Activated naive CD8-positive, alpha-beta T cell treated with anti-CD3 and anti-CD28 coated beads, Interleukin-2, amount 50 U/mL, for 16 hours (primary cell): ENCODE measurements at places on chromosomes 1 and 21.

DNA sequence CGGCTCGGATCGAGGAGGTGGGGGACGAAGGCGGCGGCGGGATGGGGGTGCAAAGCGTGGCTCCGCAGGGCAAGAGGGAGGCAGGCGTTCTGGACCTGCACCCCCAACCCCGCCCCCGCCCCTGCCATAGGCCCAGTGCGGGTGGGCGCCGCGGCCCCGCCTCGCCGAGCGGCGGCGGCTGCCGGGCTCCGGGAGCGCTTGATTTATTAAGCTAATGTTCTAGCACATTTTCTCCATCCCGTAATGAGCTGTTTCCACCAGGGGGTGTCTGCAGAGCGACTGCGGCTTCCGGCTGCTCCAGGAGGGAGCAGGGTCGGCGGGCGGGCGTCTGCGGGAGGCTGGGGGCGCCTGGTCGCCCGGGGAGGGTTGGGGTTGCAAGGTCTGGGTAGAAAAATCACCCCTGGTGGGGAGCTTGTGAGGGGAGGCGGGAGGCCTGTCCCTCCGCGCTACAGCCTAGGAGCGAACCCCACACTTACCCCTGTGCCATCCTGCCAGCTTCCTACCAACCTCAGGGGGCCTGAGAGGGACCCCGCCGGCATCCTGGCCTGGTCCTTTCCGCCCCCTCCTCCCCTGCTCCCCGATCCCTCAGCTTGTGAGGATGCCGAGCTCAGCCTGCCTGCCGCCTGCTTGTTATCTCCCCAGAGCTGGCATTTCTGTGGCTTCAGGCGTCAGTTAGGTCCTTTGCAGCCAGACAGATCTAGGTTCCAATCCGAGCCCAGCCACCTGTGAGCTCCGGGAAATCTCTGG, 48.5 kb upstream of the ACOT11 start:
- no peak for DNase-seq

DNA sequence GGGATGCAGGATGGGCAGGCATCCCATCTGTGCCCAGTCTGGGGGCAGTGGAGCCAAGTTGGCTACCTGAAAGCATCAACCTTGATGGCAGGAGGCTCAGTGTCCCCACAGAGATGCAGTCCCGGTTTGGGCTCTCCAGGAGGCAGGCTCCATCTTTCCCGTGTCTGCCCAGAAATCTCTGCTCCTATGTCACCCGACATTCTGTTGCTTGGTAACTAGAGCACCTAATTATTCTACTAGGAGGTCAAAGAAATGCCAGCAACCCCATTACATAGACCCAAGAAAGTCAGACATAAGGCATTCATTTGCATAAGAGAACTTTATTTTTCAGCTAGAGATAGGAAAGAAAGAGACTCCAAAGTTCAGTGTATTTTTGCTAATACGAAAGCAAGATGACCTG, 100.3 kb upstream of the BACE2 start:
- DNase-seq: no peak

DNA sequence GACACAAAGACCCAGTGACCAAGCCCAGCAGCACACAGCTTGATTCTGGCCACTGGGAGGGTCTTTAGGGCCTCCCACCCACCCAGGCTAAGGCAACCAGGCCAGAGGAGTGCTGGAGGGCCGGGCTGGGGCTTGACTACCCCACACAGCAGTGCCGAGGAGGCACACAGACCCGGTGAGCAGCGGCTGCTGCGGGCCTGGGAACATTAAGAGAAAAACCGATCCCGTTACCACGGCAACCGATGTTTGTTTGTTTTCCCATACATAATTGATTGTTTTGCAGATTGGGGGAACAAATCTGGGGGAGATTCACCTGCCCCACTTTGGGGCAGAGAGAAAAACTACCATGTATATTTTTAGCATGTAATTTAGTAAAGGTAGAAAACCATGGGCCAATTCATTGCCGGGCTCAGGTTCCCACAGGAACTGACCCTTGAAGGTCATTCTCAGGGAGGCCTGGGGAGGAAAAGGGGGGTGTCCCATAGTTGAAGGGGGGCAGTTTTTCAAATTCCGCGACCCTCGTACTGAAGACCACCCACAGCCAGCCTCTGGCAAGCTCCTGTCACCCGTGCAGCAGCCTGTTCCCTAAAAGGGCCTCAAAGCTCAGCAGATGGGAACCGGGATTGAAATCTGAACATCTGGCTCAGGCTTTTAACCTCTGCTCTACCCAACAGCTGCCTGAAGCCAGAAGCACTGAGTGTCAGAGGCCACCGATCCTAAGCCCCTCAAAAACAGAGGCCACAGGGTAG, 35.3 kb downstream of the CHD5 start:
- DNase-seq: no peak

DNA sequence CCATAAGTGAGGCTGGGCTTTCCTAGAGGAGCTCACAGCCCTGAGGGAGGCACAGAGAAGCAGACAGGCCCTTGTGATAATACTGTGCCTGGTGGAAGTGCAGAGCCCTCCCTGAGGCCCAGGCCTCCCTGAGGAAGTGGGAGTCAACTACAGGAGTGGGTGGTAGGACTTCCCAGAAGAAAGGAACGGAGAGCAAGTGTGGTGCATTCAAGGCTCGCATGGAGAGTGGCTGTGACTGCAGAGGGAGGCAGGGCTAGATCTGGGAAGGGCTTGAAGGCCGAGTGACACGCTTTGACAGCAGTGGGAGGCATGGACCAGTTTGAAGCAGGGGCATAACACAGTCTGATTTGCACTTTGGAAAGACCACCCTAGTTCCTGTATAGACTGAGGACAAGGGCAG, 37.3 kb downstream of the AZIN2 start:
- DNase-seq: no peak

DNA sequence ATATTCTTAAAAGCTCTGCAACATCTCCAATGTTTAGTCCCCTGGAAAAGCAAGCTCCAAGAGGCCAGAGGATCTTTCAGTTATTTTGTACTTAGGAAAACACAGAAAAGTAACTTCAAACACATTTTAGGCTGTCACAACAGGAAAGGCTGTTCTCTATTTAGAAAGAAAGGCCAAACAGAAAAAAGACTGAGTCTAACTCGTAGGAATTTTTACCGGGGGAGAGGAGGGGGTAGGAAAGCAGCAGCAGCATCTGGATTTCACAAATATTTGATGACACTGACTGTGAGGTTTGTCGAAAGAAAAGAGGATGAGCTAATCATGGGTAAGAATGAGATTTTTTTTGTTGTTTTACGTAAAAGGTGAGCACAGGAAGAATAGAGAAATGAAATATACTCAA, 107.1 kb downstream of the EIF4G3 start:
- DNase-seq: no peak

DNA sequence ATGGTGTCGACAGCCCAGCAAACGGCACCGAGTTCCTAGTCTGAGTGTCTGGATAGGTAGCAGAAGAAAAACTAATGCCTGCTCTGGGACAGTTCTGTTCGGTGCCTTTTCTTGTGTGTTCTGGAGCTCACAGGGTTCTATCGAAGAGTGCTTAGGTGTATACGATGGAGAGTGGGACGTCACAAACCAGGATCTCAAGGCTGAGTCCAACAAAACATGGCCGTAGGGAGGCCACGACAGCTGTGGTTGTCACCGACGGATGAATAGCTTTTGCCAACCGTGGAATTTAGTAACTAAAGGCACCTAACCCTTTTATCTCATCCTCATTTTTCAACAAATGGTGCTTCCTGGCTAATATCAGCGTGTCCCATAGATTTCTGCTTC, 635 bp upstream of the SYNJ1 start:
- DNase-seq: no peak

GRCh38 chr1:220974431-220974830, 95.2 kb downstream of the HLX start:
- no peak for DNase-seq

DNA sequence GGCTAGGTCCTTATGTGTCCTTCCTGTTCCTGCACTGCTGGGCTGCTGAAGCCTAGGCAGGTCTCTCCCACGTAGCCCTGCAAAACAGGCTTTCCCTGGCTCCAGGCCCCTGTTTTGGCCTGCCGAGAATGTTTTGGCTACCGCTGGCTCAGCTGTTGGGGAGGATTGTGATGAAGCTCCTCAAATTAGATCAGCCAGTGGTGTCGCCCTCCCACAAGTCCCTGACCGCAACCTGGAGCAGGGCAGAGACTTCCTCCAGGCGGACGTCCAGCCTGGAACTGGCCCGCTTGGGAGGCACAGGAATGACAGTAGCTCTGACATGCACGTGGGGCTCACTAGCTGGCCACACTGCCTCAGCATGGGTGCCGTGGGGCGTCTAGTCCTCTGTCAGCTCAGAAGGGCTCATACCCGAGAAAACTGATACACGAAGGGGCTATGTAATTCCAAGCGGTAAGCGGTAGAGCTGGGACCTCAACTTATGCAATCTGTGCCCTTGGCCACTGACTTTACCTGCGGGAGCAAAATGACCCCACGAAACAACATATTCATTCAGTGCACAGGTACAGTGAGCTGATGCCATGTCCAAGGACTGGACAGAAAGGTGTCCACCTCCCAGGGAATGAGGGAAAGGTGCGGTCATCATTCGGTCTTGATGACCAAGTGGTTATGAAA, 26.6 kb downstream of the DHRS3 start:
- no peak for DNase-seq

GRCh38 chr1:54340878-54341277, 65.3 kb downstream of the SSBP3 start:
- no peak for DNase-seq

- no peak for DNase-seq
Observed at GRCh38 chr1:12594966-12595756, 22.8 kb downstream of the DHRS3 start.

- DNase-seq: peak; percentile 27
Observed at GRCh38 chr1:150613061-150613920, 16.1 kb downstream of the ENSA start.

GRCh38 chr1:179866616-179867015, 11.0 kb downstream of the TOR1AIP2 start:
- DNase-seq: no peak

DNA sequence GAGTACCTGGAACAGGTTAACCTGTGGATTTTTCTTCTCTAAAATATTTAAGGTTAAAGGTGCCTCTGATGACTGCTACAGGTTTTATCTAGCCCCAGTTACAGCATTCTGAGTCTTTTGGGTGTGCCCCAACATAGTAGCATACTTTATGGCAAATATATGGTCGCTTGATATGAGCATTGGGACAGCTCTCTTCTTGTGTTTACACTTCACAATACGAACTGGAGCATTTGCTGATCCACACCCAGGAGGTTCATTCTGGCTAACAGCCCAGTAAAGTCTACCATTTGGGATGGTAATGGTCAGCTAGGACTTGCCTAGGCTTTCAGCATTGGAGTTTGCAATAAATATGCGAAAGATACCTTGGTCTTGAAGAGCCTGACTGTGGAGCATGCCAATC, 101.3 kb downstream of the DISP1 start:
- no peak for DNase-seq

GRCh38 chr1:94058766-94059165, 62.2 kb downstream of the ABCA4 start:
- no peak for DNase-seq

DNA sequence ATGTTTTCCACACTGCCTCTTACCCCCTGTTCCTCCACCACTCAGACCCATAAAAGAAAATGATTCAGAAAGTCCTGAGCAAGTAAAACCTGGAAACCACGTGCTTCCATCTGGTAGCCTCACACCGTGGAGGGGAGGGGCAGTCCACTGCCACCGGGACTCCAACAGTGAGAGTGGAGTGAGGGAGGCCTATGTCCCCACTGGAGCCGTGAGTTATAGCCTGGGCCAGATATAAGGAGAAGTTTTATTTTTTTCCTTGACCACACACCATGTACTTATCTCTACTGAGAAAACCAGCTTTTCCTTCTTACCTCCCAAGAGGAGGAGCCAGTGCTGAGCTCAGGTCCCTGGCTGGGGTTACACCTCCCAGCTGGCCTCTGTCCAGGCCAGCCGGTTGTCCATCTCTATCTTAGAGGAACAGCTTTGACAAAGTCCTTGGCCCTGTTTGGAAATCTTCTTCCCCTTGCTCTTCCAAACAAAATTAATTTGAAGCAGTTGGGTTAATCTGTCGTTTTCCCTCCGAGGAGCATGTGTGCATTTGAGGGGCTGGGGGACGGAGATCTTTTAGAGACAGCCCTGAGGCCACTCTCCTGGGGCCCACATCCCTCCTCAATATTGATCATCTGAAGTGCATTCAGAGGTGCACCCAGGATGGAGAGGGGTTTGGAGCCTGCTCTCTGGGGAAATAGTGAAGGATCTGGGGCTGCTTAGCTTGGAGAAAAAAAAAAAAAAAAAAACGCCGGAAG, 49.1 kb upstream of the SERBP1 start:
- DNase-seq: no peak

GRCh38 chr1:227543283-227544066, 19.9 kb upstream of the ZNF678 start:
- DNase-seq: no peak

- DNase-seq: no peak
Observed at GRCh38 chr1:34925730-34926129, 3.7 kb downstream of the DLGAP3 start.

DNA sequence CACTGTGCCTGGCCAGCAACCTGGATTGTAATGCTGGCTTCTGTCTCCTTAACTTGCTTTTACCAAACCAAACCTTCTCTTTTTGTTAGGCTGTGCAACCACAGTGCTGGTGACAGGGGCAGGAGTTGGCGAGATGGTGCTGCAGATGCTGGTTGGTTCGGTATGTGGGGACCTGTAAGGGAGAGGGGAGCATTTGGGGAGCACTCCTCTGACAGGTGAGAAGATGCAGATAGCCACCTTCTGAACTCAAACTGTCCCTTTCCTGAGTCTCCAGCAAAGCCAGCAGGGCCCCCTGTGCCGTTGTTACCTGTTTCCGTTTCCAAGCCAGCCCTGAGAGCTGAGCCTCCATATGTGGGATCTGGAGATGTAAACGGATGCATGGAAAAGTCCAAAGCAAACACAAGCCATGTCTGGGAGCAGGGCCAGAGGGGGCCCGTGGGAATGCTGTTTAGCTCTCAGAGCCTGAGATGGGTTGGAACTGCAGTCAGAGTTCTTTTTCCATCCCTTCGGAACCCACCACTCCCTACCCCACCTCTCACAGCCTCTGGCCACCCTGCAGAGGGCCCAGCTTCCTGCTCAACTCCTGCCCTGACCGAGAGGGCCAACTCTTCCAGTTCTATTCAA, 34.0 kb downstream of the ELK4 start:
- no peak for DNase-seq

- no peak for DNase-seq
Observed at GRCh38 chr1:61992257-61992656, 202.4 kb upstream of the L1TD1 start.

GRCh38 chr1:198176179-198176578, 19.4 kb downstream of the NEK7 start:
- DNase-seq: no peak

- no peak for DNase-seq
Observed at GRCh38 chr1:162178432-162178831, 108.9 kb downstream of the NOS1AP start.

- DNase-seq: peak; percentile 15
Observed at GRCh38 chr1:25232866-25233784, 823 bp upstream of the SYF2 start.
